ENCODE measurements at places on chromosomes 12 and 14.
A peak's percentile ranks its signal among the peaks of the same experiment; 100 is the strongest.

DNA sequence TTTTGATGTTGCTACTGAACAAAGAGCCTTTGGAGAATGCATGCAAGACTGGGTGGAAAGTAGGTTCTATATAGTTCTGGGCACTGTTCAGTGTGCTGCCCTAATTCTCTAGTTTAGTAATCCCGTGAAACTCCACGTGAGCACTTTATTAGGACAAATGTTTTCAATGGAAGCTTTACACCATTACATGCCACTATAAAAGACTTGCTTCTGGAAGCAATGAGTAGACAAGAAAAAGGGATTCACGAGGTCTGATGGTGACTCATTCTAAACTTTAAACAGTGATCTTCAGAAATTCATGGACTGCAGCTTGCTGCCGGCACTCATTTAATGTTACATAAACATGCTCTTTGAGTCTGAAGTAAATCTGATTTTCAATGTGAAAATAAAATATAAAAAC is 22.3 kb downstream of the ATG14 start:
- no peak for DNase-seq

DNA sequence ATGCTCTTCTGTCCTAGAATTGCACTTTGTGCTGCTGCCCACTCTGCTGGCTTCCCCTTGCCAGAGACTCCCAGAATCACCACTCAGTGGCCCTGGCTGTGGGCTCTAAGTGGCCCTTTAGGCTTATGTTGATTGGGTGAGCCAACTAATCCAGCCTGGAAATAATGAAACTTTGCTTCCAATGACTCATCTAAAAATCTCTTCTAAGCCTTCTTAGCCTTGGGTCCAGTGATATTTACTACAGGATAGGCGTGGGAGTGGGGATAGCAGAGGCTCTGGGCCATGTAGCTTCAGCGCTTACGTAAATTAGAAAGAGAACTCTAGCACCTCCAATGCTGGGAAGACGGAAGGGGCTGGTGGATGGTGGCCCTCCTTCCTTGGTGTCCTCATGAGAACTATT is 137.9 kb downstream of the TTC8 start:
- DNase-seq, result no peak

DNA sequence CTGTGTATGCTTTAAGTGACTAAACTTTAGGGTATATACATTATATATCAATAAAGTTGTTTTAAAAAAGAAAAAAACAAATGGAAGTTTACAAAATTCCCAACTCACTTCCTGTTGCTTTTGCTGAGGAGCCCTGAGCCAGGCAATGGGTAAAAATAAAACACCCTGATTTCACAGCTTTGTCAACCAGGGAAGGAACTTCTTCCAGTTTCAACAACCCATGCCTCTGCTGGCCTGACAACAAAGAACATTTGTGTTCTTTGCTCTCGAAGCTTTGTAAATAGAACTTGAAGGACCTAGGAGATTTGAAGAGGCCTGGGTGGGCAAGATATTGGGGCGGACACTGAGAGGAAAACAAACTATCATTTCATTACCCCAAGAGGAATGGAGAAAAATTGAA is 141.2 kb upstream of the NOS1 start:
- no peak for DNase-seq

DNA sequence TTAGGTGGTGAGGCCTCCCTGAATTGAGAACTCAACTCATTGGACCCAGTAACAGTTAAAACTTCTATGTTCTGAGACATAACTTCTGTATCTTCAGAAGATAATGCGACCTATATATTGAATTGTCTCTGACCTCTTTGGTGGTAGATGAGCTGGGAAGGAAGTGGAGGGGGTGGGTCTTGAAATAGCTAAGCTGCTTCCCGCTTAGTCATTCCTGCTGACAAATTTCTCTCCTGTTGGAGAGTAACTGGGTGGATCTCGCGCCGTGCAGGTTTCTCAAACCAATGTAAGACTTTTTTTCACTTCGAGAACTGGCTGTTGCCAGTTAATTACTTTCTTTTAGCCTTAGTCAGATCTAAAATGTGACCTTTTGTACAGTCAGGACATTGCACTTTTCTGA is 100.8 kb downstream of the PPHLN1 start:
- no peak for DNase-seq

DNA sequence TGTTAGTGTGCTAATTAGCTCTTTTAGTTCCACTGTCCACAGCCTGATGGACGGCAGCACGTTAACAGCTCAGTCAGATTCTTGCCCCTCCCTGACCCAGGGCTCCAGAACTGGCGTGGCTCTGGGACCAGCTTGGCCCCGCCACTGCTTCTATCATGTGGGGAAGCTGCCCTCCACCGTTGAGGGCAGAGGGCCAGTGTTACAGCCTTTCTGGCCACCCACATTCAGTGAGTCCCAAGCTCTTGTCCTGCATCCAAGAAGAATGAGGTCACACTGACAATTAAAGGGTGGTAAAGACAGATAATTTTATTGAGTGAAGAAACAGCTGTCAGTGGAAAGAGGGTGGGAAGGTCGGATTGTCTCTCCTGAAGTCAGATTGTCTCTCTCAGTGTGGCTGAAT is 36.9 kb downstream of the BCL2L14 start:
- DNase-seq, result no peak

DNA sequence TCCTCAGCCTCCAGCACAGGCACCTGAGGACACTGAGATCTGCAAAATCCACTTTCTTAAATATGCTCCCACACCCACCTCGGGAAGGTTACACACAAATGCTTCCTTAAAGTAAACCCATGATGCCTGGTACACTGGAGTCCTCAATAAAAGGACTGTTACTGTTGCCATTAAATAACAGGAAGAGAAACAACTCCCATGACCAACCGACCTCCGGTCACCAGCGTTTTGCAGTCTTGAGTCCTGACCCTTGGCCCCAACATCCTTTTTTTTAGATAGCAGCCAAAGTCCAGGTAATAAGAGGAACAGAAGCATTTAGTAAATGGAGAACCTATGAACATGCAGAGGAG is 42.4 kb downstream of the ITPK1 start:
- no peak for DNase-seq

GRCh38 chr12:62846491-62846890 is 88.5 kb downstream of the PPM1H start:
- no peak for DNase-seq

DNA sequence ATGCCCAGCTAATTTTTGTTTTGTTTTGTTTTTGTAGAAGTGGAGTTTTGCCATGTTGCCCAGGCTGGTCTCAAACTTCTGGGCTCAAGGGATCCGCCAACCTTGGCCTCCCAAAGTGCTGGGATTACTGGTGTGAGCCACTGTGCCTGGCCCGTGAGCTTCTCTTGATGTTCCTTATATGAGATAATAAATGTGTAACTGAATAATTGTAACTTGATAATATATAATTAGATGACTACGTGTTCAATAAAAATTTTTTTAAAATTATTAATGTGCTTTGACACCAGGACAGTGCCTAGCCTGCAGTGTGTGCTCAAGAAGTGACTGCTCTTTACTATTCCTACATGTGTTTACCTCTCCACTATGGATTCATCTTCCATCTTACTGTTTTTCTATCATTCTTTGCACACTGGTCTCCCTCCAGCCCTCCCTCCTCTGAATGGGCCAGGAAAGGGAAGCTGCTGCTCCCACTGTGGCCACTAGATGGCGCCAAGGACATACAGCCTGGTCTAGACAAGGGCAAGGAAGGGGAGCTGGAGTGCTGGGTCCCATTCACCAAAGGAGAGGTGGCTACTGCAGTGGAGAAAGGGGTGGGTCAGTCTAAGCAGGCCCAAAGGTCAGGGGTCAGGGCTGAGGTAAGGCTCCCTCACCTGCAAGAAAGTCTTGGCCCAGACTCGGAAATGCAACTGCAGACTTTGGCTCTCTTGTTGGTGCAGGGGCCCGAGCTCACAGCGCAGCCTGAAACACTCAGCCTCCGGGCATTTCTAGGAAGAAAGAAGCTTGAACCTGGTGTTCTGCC is 14.7 kb upstream of the ZNF385A start:
- peak; percentile 79 for DNase-seq

GRCh38 chr14:56794557-56795283 is 15.6 kb downstream of the OTX2 start:
- no peak for DNase-seq

GRCh38 chr12:113054948-113055486 is 1.5 kb upstream of the DTX1 start:
- DNase-seq, result no peak

GRCh38 chr12:120817559-120818330 is 86.4 kb downstream of the SPPL3 start:
- no peak for DNase-seq

DNA sequence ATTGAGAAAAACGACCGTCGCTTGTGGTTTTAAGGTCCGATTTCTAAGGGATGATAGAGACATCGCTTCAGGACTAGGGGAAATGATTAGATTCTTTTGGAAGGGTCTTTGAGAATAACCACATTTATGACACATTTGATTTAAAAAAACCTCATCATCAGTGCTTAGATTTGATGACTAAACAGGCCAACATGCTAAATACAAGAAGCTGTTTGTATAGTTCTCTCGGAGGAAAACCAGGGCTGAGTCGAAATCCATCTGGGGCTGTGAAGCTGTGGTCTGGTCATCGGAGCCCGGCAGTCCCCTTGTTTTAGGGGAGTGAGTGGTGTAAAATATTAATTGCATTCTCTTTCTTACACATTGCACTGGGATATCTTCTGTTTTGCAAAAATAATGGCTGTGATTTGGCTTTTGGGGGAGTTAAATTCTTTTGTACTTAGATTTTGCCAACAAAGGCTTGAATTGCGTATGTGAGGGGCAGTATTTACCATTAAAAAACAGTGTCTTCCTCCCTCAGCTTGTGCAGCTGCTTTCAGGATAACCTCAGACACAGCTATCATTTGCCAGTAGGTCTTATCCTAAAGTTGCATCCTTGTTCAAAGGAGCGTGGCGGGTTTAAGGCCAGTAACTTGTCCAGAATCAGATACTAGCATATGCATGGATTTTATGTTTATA is 550 bp downstream of the GNG2 start:
- no peak for DNase-seq

- no peak for DNase-seq
Measured at GRCh38 chr14:80628547-80628946, 313.0 kb downstream of the CEP128 start.

- no peak for DNase-seq
Measured at GRCh38 chr12:118033902-118034301, 17.4 kb downstream of the RFC5 start.

DNA sequence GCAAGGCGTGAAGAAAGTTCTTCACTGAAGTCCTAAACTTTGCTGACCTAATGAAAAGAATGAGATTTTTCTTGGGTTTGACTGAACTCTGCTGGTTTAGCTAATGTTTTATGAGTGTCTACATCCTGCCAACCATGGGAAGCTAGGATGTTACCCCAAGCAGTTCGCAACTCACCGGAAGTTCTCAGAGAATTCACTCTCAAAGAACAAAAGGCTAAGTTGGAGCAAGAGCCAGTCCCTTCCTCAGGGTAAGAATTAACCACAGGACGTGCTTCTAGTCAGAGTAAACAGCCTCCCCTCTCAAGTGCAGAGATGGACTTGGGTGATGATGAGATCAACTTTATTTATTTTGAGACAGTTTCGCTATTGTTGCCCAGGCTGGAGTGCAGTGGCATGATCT is 37.3 kb downstream of the TCHP start:
- no peak for DNase-seq

- DNase-seq, result peak; percentile 6
Measured at GRCh38 chr12:123971770-123972456, 718 bp downstream of the CCDC92 start.

GRCh38 chr14:31326111-31326510 is 94.2 kb downstream of the HEATR5A start:
- DNase-seq, result no peak

DNA sequence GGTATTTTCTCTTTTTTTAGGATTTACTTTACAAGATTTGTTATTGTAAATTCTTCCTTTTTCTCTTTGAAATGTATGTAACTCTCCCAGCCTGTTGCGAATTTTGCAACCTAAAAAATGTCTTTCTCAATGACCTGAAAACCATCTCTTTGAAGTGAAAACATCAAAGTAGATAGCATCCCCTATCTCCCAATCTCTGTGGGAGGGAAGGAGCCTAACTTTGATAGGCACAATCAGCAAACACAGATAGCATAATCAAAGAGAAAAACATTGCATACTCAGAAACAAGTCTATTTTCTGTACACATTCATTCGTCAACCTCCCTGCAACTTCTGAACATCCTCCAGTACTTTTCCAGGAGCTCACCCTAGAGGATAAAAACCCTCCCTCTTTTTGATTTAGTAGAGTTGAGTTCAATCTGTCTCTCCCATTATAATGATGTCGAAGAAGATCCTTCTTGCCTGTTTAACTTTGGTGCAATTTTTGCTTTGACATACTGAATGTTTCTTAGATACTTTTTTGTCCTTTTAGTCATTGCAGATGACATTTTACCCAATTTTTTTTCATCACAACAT is 849.2 kb upstream of the LRFN5 start:
- no peak for DNase-seq

DNA sequence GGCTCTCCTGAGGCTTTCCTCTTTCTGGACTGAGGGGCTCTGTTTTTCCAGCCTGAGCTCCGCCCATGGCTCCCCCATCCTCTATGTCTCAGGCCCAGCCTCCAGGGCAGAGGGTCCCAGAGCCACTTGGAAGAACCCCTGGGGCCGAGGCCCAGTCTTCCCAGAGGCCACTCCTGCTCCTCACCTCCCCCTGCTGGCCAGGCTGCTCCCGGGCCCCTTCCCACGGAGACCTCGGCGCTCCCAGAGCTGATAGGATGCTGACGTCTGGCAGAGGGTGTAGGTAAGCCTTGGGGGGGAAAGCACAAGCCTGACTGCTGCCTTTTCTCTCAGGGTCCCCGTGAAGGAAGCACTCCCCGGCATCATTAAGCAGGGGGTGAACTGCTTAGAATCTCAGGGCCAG is 51.4 kb downstream of the ERH start:
- no peak for DNase-seq

DNA sequence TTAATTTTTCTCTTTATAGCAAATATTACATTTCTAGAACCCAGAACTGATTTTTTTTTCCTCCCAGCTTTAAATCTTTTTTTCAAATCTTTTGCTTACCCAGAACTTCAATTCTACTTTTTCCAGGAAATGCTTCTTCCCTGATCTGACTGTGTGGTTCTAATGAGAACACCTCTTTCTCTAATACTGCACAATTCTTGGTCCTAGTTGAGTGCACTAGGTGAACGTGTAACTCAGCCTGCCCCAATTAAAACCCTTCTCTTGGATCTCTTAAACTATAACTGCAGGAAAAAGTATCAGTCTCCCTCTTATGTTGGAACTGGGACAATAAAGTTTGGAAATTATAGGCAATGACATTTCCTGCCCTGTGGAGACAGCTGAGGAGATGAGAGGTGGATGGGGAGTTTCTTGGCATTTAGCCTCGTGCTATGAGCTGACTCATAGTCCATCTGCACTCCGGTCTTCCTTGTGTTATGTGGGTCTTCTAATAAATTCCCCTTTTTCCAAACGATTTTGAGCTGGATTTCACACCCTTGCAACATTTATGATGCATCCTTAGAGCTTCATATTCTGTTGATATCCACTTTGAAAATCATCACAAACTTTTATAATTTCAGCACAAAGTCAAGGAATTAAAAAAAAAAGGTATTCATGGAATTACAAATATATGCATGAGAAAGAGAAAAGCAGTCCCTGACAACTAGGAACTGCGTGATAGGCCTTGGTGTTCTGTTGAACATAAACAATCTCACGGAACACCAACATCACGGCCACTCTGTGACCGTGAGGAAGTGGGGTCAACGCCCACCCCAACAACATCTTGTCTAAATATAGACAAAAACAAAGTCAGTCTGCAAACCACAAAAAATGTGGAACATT is 52.4 kb downstream of the BRMS1L start:
- no peak for DNase-seq
